Renal cortex interstitium (tissue), 15 donors: ENCODE measurements at places on chromosomes 13 and 19.

DNA sequence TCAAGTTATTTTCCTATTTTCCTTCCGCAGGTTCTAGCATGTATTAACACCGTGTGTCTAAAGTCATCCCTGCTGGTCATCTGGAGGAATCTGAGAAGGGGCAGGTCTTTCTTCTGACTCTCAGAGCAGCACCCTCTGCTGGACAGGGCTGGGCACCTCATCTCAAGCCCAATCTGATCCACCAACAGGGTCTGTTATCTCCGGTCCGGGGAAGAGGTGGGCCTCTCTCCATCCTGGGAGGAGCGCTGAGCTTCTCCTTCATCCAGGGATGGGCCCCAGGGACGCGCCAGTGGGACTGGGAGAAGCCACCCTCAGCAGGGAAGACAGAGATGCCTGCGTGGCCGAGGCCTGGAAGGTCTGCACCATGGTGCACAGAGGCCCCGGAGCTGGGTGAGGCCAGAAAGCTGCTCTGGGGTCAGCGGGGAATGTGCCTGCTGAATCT is 26.0 kb upstream of the ZNF331 start:
- peak; percentile 47 for DNase-seq

GRCh38 chr13:61410669-61411297 is 4.9 kb downstream of the PCDH20 start:
- DNase-seq, result no peak

DNA sequence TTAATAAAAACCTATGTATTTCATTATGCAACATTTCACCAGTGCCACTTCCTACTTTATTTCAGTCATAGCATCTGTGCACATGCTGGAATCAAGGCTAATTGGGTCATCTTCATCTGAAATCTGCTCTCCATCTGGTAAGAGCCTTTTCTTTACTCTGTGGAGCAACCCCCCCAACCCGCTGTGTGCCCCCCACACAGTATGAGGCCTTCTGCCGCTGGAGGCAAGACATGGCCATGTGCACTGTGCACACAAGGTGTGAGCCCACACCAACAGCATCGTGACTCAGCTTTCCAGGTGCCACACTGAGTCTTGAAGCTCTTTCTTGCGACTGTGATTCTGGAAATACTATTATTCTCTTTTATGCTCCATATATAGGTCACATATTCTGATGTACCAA is 471.0 kb downstream of the TBC1D4 start:
- DNase-seq, result no peak

GRCh38 chr13:33183431-33184111 is 102.0 kb downstream of the STARD13 start:
- no peak for DNase-seq

DNA sequence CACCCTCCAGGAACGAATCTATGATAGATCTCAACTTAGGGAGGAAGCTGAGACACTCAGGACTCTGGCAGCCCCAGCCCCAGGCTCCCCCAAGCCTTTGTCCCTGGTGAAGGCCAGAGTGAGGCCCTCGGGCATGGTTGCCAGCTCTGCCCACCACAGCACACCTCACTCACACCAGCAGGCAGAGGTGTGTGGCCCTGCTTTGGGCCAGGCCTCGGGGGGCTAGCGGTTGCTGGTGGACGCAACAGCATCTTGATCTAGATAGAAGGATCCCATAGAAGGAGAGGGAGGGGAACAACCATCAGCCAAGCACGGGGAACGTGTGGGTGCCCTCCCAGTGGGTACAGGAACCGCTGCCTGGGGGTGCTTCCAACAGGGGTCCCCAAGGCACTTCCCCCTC is 36.7 kb downstream of the DNMT1 start:
- no peak for DNase-seq

DNA sequence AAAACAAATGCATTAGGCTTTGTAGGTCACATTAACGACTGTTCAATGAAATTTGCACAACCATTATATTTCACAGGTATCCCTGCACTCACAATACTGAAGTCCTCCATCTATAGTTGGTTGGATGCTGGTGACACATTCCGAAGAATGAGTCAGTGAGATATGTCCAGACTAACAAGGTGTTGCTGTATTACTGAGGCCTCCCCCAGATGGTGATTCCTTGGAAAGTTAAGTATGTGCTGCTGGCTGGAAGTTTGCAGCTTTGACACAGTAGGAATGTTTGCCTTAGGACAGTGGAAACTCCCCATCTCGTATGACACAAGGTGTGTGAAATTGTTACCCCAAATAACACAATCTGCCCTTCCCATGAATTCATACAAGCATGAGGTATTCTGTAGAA is 46.6 kb downstream of the FGF14 start:
- no peak for DNase-seq

DNA sequence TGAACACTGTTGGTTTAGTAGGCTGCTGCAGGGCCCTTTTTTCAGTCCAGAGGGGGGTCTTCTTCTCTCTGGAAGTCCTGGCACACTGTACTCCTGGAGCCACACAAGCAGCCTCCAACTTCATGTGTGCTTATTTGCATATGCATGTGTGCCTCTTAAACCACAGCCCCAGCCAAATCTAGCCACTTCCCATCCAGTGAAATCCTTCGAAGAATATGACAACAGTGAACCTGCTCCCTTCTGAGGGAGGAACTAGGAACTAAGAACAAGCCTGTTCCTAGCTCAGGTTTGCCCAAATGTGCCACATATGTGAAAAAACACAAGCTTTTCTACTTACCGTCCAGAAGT is 348.5 kb downstream of the FOXO1 start:
- DNase-seq, result no peak

DNA sequence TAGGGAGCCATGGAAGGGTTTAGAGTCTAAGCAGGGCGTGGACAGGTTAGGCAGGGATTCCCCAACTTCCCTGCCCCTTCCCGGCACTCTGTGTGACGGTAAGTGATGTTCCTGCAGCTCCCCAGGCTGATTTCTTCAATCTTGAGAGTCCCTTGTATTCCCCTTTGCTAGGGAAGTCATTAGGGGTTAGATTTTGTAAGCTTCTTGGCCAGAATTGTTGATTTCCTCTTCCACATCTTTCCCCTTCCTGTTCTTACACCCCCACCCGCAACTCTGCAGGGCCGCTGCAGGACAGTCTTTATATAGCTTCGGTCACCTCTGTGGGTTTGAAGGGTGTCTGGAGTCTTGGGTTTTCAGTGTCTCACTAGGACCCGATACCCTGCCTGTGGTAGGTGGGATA is 10.6 kb upstream of the ADGRE1 start:
- DNase-seq, result no peak

- DNase-seq, result no peak
These were observed 60.0 kb upstream of the SERP2 start for GRCh38 chr13:44313674-44314073.

DNA sequence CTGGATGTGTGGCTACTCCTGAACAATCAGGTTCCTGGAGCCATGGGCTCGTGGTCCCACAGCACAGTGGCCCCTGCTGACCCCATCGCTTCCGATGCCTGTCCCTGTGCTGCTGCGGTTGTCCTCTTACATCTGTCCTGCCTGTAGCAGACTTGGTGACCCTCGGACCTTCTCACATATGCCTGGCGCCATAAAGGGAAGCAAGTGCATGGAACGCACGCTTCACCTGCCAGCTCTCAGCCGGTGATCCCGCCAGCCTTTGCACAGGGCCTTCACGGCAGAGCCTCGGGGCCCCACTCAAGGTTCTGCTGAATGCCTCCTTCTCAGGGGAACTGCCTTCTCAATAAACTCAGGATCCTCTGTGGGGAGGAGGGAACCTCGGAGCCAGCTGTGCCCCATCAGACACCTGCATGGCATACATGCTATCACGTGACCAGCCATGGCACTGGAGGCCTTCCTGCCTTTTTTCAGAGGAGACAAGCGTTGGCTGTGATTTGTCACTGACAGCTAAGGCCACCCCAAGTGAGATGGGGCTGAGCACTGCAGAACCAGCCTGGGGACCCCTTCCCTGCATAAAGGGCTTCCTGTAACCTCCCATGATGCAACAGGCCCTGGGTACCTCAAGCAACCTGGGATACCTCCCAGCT is 24.3 kb downstream of the PEPD start:
- no peak for DNase-seq

DNA sequence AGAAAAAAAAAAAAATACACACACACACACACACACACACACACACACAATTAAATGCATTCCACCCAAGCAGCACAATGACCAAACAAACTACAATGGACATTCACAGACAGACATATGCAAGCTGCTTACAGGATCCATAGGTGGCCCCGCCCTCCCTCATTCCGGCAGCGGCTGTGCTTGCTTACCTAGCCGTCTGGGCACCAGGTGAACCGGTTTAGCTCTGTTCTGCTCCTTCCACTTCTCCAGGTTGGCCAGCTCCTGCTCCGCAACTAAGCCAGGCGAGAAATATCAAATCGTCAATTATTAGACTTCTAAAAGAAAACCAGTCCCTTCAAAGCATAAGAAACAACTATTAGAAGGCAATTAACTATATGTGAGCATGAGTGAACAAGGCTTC is 23.1 kb downstream of the EPSTI1 start:
- DNase-seq, result no peak

DNA sequence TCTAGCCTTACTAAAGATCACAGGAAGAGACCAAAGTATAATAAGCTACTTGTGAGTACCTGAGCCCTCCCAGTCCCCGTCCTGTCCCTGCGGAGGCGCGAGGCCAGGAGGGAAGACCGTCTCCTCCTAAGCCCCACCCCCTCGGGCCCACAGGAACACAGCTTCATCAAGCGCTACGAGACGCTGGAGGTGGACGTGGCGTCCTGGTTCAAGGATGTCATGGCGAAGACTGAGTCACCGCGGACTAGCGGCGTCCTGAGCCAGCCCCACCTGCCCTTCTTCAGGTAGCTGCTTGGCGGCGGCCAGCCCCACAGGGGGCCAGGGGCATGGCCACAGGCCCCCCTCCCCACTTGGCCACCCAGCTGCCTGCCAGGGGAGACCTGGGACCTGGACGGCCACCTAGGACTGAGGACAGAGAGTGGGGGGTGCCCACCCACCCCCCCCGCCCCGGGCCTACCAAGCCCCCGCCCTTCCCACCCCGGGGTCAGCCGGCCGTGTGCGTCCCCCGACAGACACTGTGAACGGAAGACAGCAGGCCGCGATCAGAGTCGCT is 2.4 kb upstream of the TGFBR3L start:
- DNase-seq, result no peak

GRCh38 chr13:98307463-98308085 is 130.5 kb upstream of the RNF113B start:
- DNase-seq, result no peak

GRCh38 chr19:38319421-38320258 is at the start of gene KCNK6:
Gene KCNK6, plus strand, starts transcription at chr19:38319845. Its CDS starts 106 bp downstream, at chr19:38319951.
- DNase-seq, result no peak

DNA sequence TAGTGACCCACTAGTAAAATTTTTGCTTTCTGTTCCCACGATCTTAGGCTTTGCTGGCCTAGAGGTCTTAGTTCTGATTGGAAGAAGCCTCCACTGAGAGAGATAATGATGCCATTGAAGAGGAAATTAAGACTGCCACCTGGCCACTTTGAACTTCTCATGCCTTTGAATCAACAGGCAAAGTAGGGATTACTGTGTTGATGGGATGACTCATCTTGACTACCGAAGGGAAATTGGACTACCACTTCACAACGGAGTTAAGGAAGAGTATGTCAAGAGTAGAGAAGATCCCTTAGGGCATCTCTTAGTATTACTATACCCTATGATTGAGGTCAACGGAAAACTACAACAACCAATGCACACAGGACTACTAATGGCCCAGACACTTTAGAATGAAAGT is 12.7 kb upstream of the FREM2 start:
- DNase-seq, result no peak

GRCh38 chr13:19672990-19673389 is 39.5 kb downstream of the MPHOSPH8 start:
- no peak for DNase-seq

DNA sequence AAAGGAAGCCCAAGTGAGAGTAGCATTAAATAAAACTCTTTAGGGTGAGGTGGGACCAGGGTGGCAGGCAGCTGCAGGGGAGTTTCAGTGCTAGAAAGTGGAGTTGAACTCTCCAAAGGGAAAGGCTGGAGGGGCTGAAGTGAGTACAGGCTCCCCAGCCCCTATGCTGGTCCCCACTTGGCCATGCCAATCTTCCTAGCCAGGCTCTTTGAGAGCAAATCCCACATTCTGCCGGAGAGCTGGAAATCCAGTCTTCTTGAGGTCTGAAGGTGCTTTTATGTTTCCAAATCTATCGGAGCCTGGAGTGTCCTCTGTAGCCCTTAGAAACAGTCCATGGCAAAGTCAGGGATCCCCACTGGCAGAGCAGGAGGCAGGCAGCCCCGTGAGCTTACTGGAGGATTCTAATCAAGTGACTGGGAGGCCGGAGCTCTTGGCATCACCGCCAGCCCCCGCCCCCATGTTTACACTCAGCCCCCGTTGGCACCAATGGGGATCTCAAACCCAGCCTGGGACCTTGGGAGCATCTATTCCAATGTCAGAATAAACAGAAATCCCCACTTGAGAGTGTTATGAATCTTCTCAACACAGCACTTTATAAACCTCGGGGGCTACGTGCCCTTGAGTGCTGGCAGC is 18.3 kb downstream of the ZNF536 start:
- DNase-seq, result no peak

GRCh38 chr19:39444598-39445195 is 685 bp upstream of the SUPT5H start:
- no peak for DNase-seq

- no peak for DNase-seq
These were observed 11.3 kb downstream of the CEACAM21 start for GRCh38 chr19:41587101-41587837.

GRCh38 chr13:79847882-79848592 is 367.1 kb downstream of the NDFIP2 start:
- no peak for DNase-seq

DNA sequence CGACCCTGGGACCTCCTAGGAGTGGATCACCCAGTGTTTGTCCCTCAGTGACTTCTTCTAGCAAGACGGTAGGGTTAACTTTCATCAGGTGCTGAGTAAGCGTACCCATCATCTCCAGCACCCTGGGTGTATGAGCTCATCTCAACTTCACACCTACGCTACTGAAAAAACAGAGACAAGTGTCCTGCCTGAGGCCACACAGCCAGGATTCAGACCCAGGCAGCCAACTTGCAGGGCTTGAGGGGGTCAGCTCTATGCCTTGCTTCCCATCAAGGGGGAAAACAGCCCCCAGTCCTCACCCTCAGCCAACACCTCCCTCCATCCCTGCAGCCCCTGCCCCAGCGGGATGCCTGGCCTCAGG is 4.6 kb downstream of the TLE2 start:
- DNase-seq, result no peak

GRCh38 chr19:5339198-5339949 is 1.2 kb downstream of the PTPRS start:
- DNase-seq, result no peak

DNA sequence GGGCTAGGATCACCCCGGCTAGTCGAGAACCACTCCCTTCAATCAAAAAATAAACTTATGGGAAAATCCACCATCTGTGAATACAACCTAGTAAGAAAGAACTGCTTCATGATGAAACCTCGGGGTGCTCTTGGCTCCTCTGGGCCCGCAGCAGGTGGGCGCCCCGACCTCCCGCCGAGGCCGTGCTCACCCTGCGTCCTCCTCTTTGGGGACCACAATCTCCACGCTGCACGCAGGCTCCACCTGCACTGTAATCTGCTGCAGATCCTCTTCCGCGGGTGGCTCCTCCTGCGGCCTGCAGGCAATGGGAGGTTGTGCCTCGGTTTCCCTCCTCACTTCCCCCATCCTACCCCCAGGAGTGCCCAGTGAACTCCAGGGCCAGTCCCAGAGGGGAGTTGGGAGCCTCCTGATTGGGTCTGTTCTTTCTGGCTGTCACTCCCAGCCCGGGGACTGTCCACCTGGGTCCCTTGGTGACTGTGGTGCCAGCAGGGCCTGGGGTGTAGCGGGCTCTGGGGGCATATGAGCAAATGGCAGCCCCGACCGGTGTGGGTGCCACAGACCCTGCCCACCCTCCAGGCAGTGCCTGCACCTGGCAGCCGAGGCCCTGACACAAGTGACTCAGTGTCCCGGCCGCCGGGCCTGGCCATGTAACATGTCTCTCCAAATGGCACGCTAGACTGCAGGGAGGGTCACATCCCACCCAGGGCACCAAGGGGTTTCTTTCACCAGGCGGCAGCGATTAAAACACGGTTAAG is 15.1 kb upstream of the CACTIN start:
- no peak for DNase-seq
